ENCODE measurements at places on chromosomes 6 and 20.

DNA sequence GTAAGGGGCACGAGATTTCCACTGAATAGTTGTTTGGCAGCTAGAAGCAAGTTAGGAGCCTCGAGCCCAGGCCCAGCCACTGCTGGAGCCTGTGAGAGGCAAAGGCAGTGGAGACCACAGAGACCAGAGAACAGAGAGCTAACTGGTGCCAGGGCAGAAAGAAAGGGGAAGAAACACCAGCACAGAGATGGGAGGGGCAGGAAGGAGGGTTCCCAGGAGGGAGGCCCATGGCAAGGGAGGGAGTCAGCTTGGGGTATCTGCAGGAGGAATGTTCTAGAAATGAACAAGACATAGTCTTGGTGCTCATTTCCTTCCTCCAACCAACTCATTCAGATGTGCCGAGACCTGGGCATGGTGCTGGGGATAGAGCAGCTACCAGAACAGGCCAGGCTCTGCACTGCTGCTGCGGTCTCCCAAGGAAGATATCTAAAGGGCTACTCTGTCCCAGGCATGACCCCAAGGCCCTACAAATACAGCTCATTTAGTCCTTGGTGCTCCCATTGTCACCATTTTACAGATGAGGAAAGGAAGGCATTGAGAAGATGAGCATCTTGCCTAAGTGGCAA lies 10.7 kb downstream of the ANGPT4 start:
- no peak for DNase-seq

GRCh38 chr6:160790028-160790792 lies 88.2 kb downstream of the PLG start:
- peak; percentile 22 for DNase-seq

GRCh38 chr6:167987396-167988153 lies 9.9 kb upstream of the KIF25 start:
- DNase-seq: no peak

- no peak for DNase-seq
Measured at GRCh38 chr6:17004269-17004668, 97.6 kb upstream of the STMND1 start.

- no peak for DNase-seq
Measured at GRCh38 chr6:5712349-5713215, 294.1 kb downstream of the NRN1 start.

GRCh38 chr6:165575158-165575549 lies 87.9 kb downstream of the PDE10A start:
- no peak for DNase-seq

DNA sequence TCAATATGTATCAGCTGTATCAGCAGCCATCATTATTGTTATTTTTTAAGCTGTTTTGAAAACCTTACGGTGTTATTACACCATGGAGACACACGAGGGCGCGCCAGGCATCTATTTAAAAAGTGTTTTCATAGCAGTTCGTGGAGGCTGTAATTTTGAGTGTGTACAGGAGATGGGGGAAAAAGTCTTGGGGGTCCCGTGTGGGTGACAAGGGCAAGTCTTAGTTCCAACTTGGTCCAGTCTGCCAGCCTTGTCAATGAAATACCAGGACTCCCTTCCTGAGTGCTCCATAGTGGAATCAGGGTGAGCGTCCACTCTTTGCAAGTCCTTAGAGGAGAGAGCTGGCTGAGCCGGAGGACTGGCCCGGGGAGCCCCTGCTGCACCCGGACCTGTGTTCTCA lies 43.3 kb downstream of the SLC2A10 start:
- DNase-seq: peak; percentile 70

GRCh38 chr6:89275900-89276299 lies 39.2 kb downstream of the GABRR2 start:
- DNase-seq: no peak

DNA sequence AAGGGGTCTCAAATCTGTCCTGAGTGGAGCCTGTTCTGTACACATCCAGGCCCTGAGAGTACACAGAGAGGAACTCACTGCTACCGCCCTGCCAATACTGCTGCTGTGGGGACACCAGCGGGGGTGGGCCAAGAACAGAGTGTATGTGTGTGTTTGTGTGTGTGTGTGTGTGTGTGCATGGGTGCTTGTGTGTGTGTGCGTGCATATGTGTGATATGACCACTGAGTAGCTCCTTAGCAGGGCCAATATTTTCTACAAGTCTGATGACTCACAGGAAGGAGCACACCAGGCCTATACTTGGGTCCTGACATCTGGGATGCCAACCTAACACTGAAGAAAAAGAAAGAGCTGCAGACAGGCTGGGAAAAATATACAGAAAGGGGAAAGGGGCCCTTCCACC lies 1.4 kb downstream of the RAET1E start:
- DNase-seq: no peak

- DNase-seq: no peak
Measured at GRCh38 chr20:47672166-47672565, 113.1 kb downstream of the SULF2 start.

- DNase-seq: no peak
Measured at GRCh38 chr6:101806241-101806640, 412.7 kb downstream of the GRIK2 start.

- no peak for DNase-seq
Measured at GRCh38 chr6:39824030-39824926, 32.1 kb downstream of the DAAM2 start.

DNA sequence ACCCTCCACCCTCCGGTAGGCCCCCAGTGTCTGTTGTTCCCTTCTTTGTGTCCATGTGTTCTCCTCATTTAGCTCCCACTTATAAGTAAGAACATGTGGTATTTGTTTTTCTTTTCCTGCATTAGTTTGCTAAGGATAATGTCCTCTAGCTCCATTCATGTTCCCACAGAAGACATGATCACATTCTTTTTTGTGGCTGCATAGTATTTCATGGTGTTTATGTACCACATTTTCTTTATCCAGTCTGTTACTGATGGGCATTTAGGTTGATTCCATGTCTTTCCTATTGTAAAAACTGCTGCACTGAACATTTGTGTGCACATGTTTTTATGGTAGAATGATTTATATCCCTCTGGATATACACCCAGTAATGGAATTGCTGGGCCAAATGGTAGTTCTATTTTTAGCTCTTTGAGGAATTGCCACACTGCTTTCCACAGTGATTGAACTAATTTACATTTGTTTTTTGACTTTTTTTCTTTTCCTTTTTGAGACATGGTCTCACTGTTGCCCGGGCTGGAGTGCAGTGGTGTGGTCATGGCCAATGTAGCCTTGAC lies 4.5 kb downstream of the KPNA5 start:
- DNase-seq: no peak

DNA sequence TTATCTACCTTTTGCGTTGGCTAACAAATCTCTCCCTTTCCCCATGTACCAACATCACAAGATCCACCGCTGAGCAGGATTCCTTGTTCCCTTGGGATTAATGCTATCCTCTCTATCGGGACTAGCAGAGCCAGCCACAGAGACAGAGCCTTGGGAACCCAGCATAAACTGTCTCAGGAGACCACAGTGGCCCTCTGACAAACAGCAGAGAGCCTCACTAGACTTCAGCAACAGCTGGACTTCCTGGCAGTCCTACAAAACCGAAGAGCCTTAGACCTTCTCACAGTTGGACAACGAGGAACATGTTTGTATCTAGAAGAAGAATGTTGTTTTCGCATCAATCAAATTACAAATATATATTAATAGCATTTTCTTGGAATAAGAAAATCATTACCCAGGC lies 39.6 kb upstream of the POU5F1 start:
- DNase-seq: no peak

DNA sequence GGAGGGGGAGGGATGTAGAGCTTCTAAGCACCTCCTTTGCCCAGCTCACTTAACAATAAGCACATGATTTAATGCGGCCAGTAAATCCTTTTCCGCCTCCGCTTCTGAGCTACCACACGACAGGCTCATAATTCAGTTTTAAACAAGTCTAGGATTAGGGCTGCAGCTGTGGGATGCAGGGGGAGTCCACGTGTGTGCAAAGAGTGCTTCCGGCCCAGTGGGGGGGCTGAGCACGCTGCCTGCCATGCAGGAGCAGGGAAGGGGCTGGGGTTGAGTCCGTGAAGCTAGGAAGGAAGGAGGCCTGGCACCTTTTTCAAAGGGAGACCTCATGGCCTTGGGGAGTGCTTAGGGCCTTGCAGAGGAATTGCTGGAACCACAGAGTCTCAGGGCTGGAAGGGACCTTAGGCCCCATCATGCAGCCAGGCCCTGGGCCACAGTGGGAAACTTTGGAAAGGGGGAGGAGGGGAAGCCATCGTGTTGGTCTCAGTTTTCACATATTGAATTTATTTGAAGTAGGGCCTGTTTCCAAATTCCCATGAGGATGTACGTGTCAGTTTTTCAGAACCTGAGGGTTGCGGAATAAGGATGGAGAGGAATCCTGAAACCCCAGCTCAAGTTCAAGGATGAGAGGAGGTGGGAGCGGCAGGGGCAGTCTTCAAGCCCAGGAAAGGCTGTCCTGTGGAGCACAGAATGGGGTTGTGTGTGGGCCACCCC lies 96.1 kb downstream of the VEGFA start:
- no peak for DNase-seq

DNA sequence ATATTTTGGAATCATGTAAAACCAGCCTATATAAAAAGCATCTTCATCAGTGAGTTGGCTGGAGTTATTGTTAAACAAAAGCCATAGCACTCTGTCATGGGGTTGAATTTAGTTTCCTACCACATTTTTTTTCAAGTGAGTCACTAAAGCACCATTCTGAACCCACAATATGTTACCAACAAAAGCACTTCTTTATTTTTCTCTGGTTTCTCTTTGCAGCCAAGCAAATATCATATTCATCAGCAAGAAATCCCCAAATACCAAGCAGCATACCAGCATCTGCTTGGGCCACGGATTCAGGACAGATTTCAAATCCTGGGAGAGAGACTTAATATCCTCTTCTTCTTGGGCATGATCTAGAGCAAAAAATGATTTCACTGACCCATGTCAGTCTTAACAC lies 441.4 kb downstream of the BCKDHB start:
- DNase-seq: no peak

- no peak for DNase-seq
Measured at GRCh38 chr6:13077117-13077516, 251.2 kb downstream of the TBC1D7 start.

DNA sequence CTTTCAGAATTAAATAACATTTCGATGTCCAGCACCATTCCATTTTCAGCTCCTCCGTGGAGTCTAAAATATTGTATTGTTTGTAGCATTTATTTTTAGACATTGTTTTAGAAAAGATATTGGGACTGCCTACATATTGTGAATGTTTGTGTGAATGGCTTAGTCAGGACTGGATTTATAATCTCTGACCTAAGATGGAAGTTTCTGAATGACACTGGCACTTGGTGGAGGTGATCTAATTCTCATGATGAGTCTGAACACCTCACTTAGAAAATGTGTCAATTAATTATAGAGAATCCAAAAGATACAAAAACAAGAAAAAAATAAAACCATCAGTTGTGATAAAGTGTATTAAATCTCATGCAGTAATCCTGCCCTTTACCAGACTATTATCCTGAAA lies 60.8 kb upstream of the HBS1L start:
- no peak for DNase-seq

- no peak for DNase-seq
Measured at GRCh38 chr6:82740072-82740471, 325.6 kb downstream of the UBE3D start.

DNA sequence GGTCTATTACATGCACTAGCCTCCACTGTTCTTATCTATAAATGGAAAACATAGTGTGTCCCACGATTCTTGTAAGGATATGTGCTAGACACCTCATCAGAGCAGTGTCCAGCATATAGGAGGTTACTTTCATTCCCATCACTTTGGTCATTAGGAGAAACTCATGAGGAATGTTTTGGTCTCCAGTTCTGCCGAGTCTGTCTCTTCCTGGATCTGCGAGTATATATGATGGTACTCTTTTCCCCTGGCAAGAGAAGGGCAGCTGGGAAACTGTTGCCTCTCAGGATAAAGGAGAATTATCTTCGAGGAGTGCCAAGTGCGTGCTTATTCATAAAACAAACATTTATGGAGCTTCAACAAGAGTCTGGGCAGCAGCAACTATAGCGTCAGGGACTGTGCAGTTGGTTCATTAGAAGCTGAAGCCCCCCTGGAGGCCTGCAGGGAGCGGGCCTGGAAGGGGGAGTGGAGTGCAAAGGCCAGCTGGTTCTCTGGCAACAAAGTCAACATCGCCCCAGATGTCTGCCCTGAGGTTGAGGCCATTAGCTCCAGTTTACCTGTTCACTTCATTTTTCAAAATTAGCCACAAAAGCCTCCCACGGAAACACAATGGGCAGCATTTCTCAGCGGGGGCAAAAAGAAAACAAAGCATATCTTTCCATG lies 811.9 kb downstream of the MAFB start:
- no peak for DNase-seq

DNA sequence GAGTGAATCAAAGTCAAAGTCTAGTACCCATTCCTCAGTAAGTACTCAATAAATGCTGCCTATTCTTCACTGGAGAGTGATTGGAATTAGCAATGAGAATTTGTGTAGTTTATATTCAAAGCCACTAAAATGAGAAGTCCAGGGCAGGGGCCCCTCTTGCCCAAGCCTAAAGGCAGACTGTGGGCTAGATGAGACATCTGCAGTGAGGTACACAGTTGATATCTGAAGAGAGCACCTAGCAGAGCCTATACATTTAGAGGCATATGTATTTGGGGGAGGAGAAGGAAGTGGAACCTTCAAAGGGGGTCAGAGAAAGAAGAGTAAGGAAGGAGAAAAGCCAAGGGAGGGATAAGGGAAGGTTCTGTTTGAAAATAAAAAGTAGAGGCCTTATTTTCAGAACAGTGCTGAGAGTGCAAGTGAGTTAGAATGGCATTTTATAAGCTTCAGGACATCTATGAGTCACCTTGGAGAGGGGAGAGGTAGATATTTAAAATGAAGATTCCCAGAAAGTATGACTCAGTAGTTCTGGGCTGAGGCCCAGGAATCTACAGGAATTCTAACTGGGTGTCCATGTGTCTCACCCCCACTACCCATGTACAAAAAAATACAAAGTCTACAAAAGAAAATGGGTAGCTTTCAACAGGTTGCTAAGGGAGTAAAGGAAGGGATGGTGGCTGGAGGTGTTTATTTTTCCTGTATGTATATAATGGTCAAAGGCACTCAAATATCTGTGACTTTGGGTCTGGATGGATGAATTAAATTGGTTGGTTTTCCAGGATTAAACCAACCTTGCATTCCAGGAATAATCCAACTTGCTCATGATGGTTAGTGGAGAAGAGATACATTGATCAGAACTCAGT lies 135.1 kb downstream of the ZFP64 start:
- no peak for DNase-seq

GRCh38 chr6:166572370-166573261 lies 13.9 kb downstream of the RAMACL start:
- DNase-seq: no peak

DNA sequence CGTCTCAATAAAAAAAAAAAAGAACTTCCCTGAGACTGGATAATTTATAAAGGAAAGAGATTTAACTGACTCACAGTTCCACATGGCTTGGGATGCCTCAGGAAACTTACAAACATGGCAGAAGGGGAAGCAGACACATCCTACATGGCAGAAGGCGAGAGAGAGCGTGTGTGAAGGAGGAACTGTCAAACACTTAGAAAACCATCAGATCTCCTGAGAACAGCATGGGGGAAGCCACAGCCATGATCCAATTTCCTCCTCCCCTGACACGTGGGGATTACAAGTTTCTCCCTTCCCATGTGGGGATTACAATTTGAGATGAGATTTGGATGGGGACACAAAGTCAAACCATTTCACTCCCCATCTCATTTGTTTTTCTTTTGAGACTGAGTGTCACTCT lies 46.6 kb upstream of the TFAP2C start:
- no peak for DNase-seq
